ENCODE measurements at places on chromosomes 12 and 14.

DNA sequence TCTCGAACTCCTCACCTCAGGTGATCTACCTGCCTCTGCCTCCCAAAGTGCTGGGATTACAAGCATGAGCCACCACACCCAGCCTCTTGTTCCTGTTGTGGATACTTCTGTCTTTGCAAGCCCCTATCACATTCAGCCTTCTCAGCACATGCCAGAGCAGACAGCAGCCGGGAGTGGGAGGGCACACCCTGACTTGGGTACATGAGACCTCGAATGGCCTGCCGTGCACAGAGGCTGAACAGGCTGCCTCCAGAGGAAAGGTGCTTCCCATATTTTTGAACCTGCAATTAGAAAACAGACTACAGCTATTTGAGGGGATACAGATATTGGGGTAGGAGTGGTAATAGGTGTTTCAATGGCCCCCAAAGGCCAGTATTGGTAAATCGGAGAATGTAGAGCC, 307.3 kb upstream of the DIO3 start:
- no peak for DNase-seq

- DNase-seq: no peak
Observed at GRCh38 chr12:79327465-79327864, 363.3 kb downstream of the PAWR start.

GRCh38 chr12:129296671-129297070, 443.4 kb downstream of the GLT1D1 start:
- DNase-seq: no peak

DNA sequence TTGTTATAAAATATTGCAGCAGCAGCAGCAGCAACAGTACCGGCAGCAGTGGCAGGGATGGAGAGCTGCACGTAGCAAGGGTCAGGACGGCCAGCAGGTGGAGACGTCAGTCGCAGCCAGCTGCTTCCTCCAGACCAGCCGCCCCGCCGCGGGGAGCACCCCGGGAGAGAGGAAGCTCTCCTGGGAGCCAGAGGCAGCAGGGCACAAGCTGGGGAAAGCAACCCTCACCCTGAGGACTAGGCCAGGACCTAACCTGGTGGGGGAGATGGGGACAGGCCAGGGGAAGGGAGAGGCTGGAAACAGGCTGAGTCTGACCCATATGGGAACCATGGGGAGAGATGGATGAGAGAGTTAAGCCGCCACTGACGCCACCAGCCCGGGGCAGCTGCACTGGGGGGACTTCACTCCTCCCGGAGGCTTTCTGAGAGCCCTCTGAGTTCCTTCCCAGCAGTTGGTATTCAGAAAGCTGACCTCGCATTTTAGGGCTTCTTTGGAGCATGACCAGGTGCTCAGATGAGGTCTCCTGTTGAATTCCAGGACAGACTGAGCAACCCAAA, 56.3 kb downstream of the SPTB start:
- peak; percentile 64 for DNase-seq

GRCh38 chr12:16165506-16165905, 112.0 kb downstream of the SLC15A5 start:
- DNase-seq: no peak

- no peak for DNase-seq
Observed at GRCh38 chr14:104443391-104444158, 136.0 kb upstream of the C14orf180 start.

- no peak for DNase-seq
Observed at GRCh38 chr12:31508436-31509150, 82.3 kb downstream of the DENND5B start.

DNA sequence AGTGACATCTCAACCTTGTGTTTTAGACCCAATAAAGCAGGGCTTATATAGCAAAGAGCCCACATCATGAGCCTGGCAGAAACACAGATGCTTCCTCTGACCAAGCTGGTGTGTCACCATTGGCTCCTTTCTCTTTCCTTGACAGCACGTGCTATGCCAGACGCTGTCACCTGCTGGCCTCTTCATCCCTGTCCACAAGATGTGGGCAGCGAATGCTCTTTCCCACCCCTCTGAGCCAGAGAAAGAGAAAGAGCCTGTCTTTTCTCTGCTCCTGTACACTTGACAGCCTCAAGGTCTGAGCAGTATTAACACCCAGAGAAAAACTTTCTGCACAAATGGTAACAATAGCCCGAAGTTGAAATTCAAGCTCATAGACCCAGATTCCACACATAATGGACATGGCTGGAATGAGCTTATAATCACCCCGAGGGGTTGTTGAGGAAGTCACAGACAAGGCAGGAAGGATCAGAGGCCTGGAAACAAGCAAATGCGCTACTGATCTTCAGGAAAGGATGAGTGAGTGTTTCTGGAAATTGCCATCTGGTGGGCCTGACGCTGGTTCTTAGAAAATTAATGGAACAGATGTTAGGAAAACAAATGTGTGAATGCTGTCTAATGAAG, 8.9 kb downstream of the TGFB3 start:
- DNase-seq: no peak

DNA sequence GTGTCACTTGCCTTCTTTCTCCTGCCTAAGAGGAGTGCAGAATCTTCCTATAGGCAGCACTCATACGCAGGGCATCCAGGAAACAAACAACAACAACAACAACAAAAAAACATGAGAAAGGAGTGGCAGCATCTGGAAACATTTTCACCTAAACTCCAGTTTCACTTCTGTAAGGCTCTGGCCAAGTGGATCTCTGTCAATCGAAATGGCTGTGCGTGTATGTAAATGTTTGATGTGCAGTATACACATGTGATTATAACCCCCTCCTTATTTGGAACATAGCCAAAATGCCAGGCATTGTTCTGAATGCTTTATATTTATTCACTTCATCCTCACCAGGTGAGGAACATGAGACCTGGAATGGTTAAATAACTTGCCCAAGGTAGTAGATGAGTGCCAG, 76.8 kb downstream of the COX16 start:
- no peak for DNase-seq

GRCh38 chr12:78928200-78929074, 63.9 kb downstream of the SYT1 start:
- DNase-seq: no peak

DNA sequence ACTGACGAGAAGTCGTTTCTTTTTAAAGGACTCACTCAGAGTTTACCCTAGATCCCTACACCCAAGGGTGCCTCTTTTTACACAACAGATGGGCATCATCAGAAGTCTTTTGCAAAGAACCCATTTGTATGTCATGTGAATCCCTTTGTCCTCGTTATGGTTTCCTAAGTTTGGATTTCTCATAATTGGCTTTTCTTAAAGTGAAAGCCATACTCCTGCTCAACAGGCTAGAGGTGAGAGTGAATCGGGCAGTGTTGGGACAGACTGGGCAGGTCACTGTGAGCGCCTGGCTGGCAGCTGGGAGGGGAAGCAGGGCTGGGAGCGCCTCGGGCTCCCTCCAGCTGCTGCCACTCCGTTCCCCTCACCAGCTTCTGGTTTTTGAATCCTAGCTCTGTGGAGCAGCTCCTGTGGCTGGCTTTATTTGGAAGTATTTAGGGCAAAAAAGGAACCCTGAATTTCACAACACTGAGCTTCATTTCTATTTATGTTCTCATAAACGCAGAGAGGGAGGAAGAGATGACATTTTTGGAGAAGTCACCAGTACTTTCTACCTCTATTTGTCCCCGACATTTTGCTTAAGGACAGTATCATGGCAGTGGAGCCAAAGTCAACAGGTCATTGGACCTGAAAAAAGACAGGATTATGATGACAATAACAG, 63.8 kb upstream of the ACTN1 start:
- DNase-seq: no peak

DNA sequence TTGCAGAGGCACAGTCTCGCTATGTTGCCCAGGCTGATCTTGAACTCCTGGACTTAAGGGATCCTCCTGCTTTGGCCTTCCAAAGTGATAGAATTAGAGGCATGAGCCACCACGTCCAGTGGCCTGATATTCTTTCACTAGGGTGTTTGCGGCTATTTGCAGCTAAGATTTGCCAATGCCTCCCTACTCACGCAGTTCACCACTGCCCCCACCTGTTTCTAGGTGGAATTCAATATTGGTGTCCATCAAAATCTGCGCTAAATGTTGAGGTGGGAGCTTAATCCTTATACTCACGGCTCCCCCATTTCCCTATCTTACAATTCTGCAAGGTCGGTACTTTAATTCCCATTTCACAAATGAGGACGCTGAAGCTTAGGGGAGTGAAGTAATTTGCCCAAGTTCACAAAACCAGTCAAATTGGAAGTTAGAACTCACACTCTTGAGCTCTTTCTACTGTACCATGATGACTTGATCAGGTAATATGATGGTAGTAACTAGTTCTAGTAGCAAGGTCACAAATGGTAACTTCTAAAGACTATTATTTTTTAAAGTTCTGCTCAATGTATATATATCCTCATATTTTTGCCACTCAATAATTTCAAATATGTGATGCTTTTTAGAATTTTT, 22.1 kb upstream of the LRRC9 start:
- no peak for DNase-seq

- DNase-seq: no peak
Observed at GRCh38 chr12:47110718-47111391, 31.1 kb upstream of the AMIGO2 start.

- no peak for DNase-seq
Observed at GRCh38 chr14:36844443-36845195, 183.0 kb downstream of the PAX9 start.

DNA sequence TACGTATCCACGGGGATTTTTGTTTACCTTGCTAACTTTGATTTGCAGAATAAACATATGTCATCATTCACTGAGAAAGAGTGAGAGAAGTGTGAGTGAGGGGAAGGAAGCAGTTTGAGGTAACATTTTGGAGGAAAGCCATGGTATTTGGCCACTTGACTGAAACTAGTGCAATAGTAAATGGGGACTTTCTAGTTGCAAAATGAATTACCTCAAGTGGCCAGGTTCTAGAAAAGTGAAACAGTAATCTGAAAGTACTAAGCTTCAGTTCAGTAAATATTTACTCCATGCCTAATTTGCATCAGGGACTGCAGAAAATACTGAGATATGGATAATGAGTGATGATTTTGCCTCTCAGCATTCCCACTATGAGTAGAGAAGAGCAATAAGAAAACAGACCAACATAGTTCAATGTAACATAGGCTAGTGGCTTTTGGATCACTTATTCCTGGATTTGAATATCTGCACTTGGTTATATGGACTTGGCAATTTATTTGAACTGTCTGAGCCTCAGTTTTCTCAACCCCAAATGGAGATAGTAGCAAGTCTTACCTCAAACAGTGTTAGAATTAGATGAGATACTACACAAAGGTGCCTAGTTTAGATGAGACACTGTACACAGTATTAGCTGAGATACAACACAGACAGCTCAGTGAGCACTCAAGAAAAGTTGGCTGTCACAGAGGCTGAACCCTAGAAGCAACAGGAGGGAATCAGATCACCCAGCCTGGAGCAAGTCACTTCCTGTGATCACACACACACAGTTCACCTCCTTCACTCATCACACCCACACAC, 439.1 kb downstream of the NPAS3 start:
- no peak for DNase-seq

DNA sequence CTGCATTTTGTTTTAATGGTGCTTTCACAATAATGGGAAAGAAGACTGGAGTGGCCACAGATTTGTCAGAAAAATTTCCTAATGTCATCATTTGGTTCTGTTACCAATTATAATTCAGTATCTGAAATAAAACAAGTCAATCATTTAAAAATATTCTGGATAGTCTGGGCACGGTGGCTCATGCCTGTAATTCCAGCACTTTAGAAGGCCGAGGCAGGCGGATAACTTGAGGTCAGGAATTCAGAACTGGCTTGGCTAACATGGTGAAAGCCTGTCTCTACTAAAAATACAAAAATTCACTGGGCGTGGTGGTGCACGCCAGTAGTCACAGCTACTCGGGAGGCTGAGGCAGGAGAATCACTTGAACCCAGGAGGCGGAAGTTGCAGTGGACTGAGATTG, 4.0 kb upstream of the LIMA1 start:
- DNase-seq: no peak

- no peak for DNase-seq
Observed at GRCh38 chr14:87772854-87773253, 220.1 kb downstream of the GALC start.

DNA sequence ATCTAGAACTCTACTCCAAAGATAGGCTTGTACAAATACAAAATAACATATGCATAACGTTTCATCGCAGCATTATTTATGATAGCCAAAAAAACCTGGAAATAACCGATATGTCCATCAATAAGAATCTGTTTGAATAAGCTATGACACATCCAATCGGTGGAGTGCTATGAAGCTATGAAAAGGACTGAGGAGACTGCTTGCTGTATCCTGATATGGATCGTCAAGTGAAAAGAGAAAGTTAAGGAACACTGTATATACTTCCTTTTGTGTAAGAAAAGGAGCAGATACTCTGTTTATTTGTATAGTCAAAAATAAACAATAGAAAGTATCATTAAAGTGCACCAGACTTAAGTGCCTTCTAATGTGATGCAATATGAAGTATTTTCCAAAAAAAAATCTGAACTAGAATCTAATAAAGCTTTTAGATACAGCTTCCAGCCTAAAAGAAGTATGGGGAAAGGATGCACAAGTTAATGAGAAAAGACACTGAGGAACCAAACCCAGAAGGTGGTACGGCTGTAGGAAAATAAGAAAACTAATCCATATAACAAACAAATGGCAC, 645 bp upstream of the KLHDC1 start:
- no peak for DNase-seq

GRCh38 chr12:12266389-12266872, 413 bp downstream of the LRP6 start:
- no peak for DNase-seq

- DNase-seq: no peak
Observed at GRCh38 chr12:29655861-29656260, 127.9 kb downstream of the TMTC1 start.

GRCh38 chr12:5171701-5172100, 128.0 kb downstream of the KCNA5 start:
- no peak for DNase-seq

GRCh38 chr12:1773937-1774655, 46.3 kb upstream of the LRTM2 start:
- DNase-seq: no peak

GRCh38 chr12:93042283-93042682, 113.2 kb upstream of the EEA1 start:
- DNase-seq: no peak

DNA sequence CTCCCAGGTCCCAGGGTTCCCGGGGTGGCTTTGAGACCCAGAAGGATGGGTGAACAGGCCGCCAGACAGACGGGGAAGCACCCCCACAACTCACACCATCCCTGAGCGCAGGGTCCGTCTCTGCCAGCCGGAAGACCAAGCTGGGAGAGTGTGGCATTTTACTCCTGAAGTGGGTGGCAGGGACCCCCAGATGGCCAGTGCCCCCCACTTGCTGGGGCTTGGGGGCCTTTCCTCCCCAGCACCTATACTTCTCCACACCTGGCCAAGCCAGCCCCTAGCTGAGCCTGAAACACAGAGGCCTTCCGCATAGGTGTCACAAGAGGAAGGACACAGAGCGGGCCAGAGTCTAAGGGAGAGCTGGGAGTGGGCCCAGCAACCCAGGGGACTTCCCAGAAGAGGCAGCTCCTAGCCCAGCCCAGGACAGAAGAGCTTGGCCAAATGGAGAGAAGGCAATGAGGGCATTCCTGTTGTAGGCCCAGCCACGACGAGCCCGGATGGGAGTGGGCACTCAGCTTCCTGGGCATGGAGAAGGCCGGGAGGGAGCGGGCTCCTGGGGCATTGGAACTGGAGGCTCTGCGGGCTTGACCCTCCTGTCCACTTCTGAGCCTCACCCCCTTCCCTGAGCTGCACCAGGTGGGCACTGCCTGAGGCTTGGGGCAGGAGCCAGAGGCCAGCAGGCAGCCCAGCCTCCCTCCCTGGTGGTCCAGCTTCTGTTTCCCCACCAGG, 3.3 kb downstream of the AHNAK2 start:
- DNase-seq: no peak
